ENCODE measurements at places on chromosomes 5 and 9.
A peak's percentile ranks its signal among the peaks of the same experiment; 100 is the strongest.

DNA sequence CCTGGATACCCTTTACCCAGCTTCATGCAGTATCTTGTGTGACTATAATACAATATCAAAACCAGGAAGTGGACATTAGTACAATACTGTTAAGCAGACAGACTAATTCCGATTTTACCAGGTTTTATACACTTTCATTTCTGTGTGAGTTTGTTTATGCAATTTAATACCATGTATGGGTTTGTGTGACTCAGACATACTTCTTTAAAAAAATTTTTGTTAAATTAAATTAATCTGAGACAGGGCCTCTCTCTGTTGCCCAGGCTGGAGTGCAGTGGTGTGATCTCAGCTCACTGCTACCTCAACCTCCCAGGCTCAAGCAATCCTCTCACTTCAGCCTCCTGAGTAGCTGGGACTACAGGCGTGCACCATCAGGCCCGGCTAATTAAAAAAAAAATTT, 156.8 kb downstream of the GAPVD1 start:
- DNase-seq: no peak

- no peak for DNase-seq
Measured at GRCh38 chr9:110936719-110937452, 101.4 kb downstream of the LPAR1 start.

- no peak for DNase-seq
Measured at GRCh38 chr9:104118916-104119315, 24.8 kb downstream of the SMC2 start.

GRCh38 chr5:149778303-149779123, 48.4 kb downstream of the PPARGC1B start:
- DNase-seq: no peak

GRCh38 chr9:114242837-114243236, 80.1 kb upstream of the ORM1 start:
- no peak for DNase-seq

DNA sequence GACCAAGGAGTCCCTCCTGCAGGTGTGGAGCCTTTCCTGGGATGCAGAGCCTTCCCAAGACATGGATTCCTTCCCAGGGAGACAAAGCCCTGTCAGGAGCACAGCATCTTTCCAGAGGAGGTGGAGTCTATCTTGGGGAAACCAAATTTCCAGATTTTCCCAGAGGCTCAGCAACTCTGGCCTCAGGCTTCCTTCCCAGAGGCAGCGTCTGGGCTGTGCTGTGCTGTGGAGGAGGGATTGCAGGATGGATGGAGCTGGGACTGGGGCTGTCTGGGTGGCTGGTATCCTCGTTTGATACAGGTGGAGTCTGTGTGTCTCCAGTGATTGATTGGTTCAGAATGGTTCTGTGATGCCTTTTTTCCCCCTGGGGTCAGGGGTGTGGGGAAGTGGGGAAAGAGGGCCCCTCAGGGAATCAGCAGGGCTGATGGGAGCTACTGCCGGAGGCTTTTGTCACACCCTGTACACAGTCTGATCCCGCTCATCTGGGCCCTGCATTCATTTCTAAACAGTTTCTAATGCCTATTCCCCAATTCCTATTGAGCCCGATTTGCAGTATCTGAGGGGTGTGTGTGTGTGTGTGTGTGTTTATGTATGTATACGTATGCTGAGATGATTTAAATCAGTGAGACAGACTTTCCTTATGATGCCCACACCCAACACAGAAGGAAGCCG, 16.0 kb downstream of the OR13J1 start:
- no peak for DNase-seq

DNA sequence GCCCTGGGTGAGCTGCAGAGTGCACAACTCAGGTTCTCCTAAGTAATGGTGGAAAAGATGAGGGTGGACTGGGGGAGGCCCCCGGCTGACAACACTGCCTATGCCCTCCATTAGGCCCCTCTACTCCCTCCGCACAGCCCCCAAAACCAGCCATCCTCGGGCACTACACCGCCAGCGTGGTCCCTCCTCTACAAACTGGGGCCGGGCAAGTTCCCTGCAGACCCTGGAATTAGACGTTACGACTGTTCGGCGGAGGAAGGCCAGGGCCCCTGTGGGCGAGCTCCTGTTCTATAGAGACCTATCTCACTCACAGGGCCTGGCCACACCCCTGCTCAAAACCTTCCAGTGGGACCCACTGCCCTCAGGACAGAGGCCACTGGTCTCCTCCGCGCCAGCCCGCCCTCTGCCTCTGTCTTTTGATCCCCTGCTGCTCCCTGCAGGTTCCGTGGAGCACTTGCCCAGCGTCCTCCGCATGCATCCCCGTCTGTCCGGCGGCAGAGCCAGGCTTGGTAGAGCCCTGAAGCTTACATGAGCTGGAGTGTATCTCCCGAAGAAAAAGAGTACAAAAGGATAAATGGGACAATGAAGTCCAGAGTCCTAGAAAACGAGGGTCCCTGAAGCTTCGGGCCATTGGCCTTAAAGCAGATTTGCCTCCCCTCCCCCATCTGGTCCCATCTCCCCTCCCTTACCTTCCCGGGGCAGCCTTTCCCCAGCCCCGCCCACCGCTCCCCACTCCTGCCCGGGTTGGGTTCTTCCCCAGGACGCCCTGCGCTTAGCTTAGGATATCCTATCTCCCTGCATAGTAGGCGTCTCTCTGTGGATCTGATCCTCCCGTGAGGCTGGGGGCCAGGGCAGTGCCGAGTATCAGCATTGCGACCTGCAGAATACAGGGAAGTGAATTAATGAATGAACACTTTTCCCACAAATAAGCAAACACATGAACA, 71.3 kb downstream of the HRH2 start:
- DNase-seq: no peak

DNA sequence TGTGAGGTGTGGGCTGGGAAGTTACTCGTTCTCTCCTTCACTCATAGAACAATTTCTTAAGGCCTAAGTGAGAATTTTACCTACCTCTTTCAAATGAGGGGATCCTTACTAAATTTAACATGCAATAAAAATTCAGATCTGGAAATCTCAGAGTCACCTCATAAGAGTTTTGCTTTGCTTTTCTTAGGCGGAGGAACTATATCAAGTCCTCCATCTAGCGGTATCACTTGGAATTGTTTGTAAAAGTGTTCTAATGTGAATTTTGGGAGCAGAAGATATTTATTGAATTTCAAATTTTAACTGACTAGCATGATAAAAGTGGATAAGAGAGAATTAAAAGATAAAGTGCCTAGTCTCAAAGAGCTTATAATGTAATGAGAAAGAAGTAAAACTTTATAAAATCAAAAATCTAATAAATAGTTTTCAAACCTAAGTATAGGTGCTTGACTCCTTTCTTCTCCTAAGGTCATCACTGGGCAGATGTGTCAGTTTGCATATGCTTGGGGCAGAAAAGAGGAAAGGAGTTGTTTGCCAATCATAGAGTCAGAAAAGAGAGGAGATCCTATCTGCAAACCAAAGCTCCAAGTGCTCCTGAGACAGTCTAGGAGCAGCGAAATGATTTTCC, 145.7 kb upstream of the DAB2 start:
- no peak for DNase-seq

DNA sequence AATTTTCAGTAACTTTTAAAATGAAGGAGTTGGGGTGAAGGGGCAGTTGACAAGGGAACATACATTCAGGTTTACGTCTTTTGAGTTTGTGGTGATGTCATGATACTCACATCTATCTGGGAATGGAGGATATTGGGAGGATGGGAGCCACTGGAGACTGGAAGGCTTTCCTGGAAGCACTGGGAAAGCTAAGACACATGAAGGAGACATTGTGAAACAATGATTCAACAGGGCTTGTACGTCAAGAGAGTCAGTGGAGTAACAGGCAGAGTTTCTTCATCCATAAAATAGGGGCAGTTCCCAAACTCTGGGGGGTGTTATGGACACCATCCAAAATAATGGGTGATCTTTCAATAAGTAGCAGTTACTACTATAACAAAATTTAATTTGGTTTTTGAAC, 572.8 kb downstream of the CCDC171 start:
- no peak for DNase-seq

- peak; percentile 43 for DNase-seq
Measured at GRCh38 chr5:76256116-76256889, 146.8 kb upstream of the IQGAP2 start.

DNA sequence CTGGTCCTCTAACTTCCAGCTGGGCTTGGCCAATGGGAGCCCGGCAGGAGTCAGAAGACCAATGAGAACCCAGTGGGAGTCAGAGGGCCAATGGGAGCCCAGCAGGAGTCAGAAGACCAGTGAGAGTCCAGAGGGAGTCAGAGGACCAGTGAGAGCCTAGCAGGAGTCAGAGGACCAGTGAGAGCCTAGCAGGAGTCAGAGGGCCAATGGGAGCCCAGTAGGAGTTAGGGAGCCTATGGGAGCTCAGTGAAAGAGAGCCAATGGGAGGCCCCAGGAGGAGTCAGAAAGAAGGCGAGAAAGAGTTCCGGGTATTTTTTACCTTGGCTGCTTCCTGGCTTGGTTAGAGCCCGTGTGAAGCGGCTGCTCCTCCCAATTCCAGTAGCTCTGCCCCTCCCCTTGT, 191.0 kb downstream of the GABBR2 start:
- no peak for DNase-seq

GRCh38 chr5:146042628-146043279, 62.6 kb downstream of the PLAC8L1 start:
- DNase-seq: no peak

DNA sequence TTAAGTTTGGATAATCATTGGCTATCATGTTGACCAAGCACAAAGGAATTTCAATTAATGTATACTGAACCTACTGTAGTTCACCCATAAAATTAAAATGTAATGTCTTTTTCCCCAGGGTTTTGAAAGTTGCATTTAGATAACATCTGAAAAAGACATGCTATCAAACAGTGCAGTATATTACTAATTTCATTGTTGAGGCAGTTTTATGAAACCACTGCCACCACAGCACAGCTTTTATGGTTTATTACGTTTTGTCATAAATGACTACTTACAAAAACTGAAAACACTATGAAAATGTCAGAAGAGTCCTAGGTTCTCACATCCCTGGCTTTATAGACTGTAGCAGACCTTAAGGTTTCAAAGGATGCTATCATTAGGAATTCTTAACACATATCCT, 32.0 kb upstream of the HAPLN1 start:
- no peak for DNase-seq

GRCh38 chr5:93327605-93328004, 253.4 kb downstream of the NR2F1-AS1 start:
- no peak for DNase-seq

All from activated naive CD8-positive, alpha-beta T cell treated with anti-CD3 and anti-CD28 coated beads for 36 hours (primary cell).